ENCODE measurements at places on chromosomes 1 and 21.

DNA sequence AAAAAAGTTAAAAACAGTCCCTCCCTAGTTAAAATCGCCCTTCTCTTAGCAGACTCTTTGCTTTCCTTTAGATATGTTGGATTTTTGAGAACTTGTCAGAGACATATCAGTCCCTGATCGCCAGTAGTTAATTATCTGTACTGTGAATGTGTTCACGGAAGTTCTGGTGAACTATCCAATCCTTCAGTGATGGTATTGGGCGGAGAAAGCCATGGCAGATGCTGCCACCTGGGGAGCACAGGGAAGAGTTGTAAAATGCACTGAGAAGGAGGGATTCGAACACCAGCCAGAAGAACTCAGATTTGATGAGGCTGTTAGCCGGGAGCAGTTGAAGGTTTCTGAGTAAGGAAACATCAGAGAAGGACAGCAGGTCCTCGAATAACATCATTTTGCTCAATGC lies 17.5 kb upstream of the KIF14 start:
- no peak for DNase-seq

- no peak for DNase-seq
Measured at GRCh38 chr1:80059940-80060339, 1053.4 kb upstream of the ADGRL4 start.

GRCh38 chr1:37149296-37149695 lies 115.0 kb upstream of the GRIK3 start:
- DNase-seq = no peak

DNA sequence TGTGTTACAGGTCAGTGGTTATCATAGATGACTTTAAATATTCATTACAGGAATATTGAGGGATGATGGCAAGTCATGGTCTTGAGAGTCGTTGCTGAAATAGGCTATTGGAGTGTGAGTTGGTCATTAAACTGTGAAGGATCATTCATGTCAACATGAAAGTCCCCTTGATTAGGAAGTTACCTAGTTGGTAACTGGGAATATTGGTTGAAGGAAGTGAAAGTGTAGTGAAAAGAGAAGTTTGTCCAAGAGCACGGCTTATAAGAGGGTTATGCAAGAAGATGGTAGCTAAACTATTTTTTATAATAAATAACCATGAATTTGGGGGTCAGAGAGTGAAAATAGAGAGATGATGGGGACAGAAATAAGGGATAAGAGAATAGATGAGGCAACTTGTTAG lies 16.9 kb downstream of the CRB1 start:
- DNase-seq = no peak

- DNase-seq = no peak
Measured at GRCh38 chr1:3924186-3924824, 24.2 kb upstream of the C1orf174 start.

GRCh38 chr1:9044236-9044635 lies 18.0 kb upstream of the SLC2A7 start:
- DNase-seq = no peak

GRCh38 chr21:44844256-44844655 lies 26.4 kb upstream of the SUMO3 start:
- DNase-seq = no peak

- no peak for DNase-seq
Measured at GRCh38 chr1:55690366-55690765, 475.2 kb upstream of the USP24 start.

- no peak for DNase-seq
Measured at GRCh38 chr1:229627003-229627402, 956 bp downstream of the URB2 start.

DNA sequence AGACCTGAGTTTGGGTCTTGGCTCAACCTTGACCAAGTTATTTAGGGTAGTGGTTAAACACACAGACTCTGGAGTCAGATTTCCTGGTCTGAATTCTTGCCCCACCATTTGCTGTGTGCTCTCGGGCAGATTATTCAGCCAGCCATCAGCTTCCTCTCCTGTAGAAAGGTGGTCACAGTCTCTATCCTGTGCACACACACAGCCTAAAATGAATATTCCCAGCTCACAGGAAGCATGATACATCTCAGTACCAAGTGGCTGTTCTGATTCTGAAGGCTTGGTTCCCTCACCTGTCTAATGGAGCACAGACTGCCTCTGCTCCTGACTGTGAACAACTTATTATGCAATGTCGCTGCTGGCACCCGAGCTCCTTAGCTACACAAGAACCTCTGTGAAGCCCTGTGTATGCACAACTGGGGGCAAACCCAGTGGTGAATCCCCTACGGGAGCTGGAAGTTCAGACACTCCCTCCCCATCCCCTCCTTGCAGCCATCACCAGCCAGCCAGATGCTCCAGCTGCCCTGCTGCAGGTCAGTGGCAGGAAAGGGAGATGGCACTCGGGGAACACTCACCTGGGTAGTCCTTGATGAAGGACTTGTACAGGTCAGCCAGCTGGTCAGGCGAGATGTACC lies 13.7 kb downstream of the ENO1 start:
- no peak for DNase-seq

- DNase-seq = no peak
Measured at GRCh38 chr1:84803604-84804003, 89.4 kb downstream of the LPAR3 start.

- DNase-seq = no peak
Measured at GRCh38 chr1:117674521-117675400, 68.9 kb downstream of the TENT5C start.
